ENCODE measurements at places on chromosomes 16 and 17.

- no peak for DNase-seq
Observed at GRCh38 chr17:13973960-13974651, 95.2 kb upstream of the COX10 start.

DNA sequence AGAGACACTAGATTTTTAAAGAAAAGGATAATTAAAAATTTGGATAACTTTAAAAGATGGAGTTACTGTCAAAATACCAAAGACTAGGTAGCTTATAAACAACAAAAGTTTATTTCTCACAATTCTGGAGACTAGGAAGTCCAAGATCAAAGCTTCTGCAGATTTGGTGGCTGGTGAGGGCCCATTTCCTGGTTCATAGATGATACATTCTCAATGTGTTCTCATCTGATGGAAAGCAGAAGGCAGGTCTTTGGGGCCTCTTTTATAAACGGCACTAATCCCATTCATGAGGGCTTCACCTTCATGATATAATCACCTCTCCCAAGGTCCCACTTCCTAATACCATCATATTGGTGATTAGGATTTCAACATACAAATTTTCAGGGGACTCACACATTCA is 33.7 kb downstream of the NLK start:
- DNase-seq: no peak

- DNase-seq: peak; percentile 8
Observed at GRCh38 chr16:59192551-59193199, 458.6 kb upstream of the GOT2 start.

DNA sequence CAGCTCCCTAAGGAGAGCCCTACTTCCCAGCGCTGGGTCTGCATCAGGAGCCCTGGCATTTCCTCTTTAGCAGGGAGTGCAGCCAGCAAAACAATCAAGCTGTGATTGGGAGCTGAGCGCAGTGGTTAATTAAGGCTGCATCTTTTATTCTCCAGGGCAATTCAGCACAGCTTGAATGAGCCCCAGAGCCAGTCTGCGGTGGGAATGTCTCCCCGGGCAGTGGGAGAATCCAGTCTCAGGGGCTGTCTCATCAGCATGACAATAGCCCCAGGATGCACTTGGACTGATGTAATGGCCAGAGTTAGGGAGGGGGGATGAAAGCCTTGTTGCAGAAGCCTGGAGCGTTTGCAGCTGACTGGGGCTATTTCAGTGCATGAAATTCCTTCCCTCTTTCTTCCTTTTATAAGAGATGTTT is 292.6 kb upstream of the SOX9 start:
- no peak for DNase-seq

- peak; percentile 78 for DNase-seq
Observed at GRCh38 chr17:38349097-38349730, 2.4 kb upstream of the SOCS7 start.

GRCh38 chr17:72518159-72518732 is 397.4 kb downstream of the SOX9 start:
- no peak for DNase-seq

DNA sequence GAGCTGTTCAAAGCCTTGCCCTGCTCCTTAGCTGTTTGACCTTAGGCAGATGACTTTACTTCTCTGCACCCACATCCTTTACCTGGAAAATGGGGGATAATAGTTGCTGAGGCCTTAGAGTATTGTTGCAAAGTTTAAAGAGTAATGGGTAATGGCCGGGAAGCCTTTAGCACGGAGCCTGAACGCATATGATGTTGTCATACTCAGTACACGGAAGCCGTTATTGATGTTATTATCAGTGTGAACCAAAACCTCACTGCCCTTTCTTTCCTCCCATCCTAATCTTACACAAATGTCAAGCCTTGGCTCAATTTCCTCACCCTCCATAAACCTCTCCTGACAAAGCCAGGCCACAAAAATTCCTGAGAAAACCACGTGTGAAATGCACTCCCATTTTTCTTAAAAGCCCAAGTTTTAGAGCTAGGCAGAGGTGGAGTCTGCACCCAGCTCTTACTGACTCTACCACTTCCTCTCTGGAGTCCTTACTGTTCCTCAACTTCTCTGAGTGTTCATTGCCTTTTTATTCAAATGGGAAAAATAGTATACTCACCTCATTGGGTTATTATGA is 67.3 kb upstream of the CACNG3 start:
- DNase-seq: no peak

- DNase-seq: no peak
Observed at GRCh38 chr17:62075308-62075815, 10.3 kb upstream of the MED13 start.

DNA sequence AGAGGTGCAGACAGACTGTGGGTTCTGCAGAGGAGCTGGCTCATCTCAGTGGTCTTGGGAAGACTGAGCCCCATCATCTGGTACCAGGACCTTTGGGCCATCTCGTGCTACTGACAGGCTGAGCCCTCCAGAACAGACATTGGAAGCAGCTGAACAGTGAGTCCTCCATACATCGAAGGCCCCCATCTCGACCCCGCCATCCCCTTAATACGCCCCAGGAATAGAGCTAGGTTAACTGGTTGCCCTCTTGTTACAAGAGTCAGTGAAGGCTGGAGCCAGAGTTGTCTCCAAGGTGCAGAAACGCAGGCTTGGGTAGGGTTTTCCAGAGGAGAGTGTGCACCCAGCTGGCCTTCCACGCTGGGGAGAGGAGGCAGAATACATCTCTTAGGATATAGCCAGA is 76.0 kb downstream of the N4BP1 start:
- DNase-seq: no peak

- no peak for DNase-seq
Observed at GRCh38 chr16:89759746-89760340, 38.5 kb downstream of the ZNF276 start.

GRCh38 chr16:49937886-49938285 is 82.0 kb upstream of the ZNF423 start:
- DNase-seq: no peak

GRCh38 chr16:67833030-67833414 is 9.1 kb upstream of the THAP11 start:
- peak; percentile 68 for DNase-seq

- DNase-seq: no peak
Observed at GRCh38 chr16:11163761-11164261, 92.2 kb downstream of the SOCS1 start.

DNA sequence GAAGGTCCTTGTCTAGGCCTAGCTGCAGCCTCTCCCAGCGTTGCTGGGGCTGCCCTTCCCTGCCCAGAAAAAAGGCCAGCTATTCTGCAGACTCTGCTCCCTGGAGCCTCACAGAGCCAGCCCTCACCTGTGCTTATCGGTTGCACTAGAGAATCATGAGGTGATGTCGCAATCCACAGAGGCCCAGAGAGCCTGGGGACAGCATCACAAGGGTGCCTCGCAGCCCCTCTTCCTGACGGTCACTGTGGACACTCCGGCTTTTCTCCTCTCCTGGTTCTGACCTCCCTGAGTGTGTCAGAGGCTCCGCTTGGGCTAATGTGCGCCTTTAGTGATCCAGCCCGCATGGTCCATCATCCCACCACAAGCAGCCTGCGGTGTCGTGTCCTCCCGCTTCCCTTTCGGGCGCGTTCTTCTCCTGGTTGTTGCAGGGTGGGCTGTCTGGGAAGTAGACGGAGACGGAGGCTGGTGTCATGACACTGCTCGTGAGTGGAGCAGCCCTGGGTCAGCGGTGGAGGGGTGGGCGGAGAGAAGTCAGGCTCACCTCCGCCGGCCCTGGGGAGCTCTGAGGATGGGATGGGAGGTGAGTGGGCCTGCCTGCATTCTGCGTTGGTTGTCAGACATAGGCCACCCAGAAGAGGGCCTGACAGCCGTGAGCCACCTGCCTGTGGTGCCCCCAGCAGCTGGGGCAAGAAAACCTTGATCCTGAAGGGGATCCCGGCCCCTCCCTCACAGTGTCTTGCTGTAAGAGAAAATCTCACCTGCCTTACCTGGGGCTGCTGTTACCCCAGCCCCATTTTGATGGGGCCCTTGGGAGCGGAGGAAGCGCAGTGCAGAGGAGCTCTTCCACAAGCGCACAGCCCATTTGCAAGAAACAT is 165.9 kb upstream of the CHMP6 start:
- DNase-seq: no peak

GRCh38 chr17:58247511-58248363 is 9.4 kb downstream of the LPO start:
- DNase-seq: no peak
